ENCODE measurements at places on chromosomes 2 and 18.

- no peak for DNase-seq
These were observed 659 bp downstream of the FAM210A start for GRCh38 chr18:13725566-13726231.

DNA sequence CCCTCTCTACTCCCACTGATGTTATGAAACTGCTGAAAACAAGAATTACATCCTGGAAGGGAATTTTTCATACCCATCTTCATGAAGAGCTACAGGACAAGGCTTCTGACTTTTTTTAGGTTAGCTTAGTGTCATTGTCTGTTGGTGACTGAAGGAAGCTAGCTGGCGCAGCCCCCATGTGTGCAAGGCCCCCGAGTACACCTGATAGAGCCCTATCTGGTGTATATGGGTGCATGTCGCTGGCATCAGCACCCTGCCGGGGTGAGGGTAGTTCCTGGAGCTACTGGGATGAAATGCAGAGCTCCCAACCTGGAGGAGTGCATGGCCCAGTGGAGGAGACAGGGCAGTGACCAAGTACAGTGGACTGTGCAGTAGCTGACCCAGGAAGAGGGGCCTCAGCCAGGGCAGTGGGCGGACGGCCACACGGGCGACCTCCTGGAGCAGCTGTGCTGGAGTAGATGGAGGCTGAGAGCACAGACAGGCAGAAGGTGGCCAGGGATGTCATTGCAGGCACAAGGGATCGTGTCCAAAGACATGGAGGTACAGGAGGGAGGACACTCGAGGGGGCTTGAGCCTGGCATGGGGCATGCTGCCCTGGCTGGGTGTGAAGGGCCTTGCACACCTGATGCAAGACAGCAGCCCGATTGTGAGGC is 12.1 kb downstream of the IMPA2 start:
- no peak for DNase-seq

DNA sequence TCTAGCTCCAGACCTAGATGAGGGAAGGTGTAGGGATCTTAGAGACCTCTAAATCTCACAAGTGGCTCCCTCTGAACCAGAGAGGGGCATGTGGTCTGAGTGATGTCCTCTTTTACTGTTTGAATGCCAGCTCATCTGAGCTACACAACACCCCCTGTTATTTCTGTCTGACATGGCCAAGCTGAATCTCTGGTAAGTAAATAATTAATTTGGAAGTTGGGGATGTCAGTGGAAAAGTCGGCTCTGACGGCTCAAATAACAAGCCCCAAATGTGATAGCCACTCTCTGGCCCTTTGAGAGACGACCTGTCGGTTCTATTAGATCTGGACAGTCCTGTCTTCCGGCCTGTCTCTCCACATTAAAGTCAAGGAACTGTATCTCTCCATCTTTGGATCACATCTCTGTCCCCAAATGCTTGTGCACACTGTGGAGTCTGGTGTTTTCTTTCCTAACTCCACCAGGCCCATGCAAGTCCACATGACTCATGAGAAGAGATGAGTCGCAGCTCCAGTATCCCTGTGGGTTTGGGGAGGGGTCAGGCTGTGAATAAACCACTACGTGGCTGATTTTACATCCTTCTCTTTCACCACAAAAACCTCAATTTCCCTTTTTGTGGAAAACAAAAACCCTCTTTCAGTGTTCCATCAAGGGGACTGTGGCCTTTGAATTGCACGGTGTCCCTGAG is 52.5 kb downstream of the SETBP1 start:
- peak; percentile 37 for DNase-seq

DNA sequence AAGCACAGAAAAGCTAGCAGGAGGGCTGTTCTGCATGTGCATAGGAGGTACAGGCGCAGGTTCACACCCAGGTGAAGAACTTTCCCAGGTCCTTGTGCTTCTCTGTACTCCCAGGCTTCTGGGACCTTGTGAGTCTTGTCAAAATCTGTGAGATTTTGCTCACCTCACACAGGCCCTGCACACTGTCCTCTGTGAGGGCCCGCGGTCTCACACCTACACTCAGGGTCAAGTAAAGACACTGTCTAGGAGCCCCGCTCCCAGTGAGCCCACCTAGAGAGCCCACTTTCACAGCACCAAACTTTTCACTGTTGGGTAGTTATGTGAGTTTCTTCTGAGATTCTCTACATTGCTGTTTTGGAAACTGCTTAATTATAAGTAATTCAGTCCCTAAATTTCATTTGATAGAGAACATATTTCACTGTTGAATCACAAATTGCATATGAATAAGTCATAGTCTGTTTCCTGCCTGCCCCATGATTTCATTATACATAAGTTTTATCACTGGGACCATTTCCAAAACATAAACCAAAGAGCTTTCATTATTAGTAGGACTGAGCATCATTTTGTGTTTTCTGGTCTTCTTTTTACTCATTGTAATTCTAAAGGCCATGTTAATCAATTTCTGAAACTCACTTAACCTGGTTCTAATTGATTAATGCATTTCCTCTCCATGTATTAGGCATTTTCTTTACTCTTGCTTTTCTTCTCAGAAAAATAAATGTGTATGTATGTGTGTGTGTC is 234.2 kb upstream of the SPOPL start:
- DNase-seq: no peak

DNA sequence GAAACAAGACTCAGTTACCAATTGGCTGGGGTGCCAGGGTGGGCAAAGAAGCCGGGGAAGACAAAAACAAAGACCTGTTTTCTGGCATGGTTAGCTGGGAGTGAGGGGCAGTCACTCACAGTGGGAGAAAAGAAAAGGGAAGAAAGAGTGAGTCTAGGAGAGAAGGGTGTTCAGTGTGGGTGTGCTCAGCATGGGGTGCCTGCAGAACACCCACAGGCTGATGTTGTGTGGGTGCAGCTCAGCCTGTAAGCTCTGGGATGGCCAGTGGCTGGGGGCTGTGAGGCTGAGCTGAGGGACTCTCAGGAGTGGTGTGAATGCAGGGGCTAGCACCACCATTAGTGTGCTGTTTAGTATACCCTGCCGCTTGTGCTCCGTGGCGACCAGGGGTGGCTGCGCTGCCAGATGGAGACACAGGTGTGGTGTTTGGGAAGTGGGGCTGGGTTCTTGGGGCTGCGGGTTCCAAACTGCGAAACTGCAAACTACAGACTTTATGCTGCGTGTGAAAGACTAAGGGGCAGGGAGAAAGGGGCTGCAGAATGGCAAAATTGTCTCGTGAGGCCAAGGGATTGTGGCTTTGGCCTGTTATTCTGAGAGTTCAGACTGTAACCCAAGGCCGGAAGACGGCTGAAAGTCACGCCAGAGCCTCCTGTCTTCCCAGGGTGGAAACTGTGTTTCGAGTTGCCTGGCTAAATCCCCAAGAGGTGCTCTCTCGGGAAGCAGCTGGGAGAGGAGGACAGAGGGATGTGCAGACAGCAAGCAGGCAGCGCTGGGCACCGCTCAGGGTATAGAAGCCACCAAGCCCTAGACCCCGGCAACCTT is 156.3 kb downstream of the TTC32 start:
- no peak for DNase-seq

DNA sequence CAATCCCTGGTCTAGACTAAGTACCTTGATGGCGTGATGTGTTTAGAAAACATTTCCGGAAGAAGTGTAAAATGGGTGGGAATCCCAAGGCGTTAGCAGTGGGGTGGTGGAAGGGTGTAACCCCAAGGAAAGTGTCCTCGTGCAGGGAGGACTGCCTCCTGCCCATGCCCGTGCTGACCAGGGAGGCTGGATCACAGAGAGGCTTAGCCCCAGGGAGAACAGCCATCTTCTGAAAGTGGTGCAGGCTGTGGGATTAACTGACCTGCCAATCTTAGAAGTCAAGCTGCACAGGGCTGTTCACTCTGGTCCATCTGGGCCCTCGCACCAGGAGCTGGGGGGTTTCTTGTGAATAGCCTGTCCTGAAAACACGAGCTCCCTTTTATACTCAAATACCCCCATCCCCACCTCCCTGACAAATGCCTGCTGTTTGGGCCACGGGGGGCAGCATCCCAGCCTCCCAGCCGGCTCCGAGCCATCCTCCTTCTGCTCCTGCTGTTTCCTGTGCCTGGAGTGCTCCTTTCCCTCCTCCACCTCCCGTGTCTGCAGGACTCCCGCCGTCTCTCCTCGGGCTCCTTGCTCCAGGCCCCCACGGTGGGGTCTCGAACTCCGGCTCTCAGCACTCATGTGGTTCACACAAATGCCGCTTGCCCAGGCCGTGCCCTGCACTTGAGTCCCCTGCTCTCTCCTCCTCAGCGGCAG is 52.1 kb upstream of the PXDN start:
- DNase-seq: no peak

GRCh38 chr2:38268691-38269327 is 108.3 kb downstream of the ATL2 start:
- DNase-seq: no peak

DNA sequence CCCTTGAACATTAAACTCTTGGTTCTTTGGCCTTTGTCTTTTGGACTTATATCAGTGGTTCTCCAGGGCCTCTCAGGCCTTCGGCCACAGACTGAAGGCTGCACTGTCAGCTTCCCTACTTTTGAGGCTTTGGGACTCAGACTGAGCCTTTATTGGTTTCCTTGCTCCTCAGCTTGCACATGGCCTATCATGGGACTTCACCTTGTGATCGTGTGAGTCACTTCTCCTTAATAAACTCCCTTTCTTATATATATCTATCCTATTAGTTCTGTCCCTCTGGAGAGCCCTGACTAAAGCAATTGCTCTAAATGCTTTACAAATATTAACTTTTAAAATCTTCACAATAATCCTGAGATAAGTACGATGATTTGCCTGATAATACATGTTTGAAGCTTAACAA is 353.6 kb upstream of the TRIB2 start:
- DNase-seq: no peak

DNA sequence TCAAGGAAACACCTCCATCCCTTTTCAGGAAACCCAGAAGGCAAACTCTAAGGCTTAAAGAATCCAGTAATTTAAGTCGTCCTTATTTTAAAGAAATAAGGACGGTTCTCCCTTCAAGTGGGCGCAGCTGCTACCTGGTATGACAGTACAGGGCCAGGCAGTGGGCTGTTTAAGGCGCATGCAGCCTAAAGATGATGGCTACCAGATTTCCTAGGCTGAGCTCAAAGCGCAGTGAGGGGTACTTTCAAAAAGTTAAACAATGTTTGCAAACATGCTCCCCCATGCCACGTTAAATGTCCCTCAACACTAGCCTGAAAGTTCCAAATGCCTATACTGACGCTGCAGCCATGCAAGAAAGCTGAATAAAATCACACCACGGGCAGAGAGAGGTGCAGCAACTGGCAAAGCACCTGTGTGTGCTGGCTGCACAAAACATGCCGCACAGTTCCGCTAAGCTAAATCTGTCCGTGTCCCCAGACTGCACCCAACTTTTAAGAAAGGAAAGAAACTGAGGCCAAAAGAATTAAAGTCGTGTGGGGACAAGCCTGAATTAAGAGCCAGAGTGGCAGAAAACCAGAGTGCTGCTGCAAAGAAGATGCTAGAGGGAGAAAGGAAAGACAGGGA is 583 bp downstream of the HIBCH start:
- DNase-seq: no peak

- no peak for DNase-seq
These were observed 185.1 kb upstream of the LHCGR start for GRCh38 chr2:48940606-48941005.

- no peak for DNase-seq
These were observed 12.3 kb upstream of the ROCK2 start for GRCh38 chr2:11356764-11357163.

DNA sequence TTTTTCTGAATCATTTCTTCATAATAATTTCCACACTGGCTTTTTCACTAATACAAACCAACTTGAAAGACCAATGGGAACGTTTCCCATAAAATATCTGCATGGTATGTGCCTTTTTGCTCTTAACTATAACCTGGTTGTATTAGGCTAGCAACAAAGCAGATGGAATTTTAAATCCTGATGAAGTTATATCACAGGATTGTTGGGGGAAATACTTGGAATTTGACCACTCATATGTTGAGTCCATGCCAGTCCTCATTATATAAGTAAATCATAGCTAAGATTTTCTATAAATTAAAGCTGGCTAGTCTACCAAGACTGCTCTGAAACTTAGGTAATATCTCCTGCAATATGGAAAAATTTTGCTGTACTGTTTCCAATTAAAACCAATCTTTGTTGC is 99.5 kb downstream of the TANC1 start:
- DNase-seq: no peak

- no peak for DNase-seq
These were observed 66.7 kb downstream of the SPATS2L start for GRCh38 chr2:200373231-200373630.

GRCh38 chr2:110166266-110166665 is 38.5 kb downstream of the NPHP1 start:
- DNase-seq: no peak

DNA sequence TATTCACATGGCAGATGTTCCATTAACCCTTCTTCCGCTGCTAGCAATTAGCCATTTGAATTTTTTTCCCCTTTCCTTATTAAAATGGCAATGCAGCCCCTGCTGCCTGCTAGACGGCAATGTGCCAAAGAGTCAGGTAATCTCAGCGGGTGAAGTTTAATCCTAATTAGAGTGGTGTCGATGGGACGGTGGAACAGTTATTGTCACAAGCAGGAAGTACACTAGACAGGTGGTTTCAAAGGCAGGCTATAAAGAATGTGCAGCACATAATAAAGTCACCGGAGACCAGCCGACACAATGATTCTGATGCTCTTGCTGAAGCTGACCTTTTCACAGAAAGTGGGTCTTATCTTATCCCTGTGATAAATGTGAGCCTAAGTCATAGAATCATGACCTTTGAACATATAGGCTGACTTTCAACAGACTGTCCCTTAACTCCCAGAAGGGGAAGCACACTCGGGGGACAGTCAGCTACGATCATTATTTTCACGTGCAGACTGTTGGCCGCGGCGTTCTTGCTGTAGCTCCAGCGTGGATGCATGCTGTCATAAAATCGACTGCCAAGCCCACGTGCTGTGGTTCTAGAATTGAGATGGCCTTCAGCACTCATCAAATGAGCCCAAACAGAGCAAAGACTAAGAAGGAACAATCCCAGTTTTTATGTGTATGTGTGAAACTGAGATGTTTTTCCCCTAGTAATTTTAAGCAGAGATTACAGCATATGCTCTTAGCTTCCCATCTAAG is 926.2 kb upstream of the SOX11 start:
- DNase-seq: no peak

DNA sequence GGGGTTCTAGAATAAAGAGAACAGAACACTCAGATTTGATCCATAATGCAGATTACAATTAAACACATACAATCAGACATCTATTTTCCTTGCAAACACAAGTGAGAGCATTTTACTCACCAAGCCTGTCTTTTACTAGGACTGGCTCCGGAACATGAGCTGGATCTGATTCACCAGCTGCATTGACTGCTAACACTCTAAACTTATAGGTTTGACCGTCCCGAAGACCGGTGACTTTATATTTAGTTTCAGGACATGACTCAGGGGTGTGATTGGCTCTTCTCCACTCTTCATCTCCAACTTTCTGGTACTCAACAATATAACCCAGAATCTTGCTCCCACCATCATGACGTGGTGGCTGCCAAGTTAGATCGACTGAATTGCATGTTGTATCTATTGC is 112.4 kb downstream of the PLEKHA3 start:
- DNase-seq: no peak

GRCh38 chr2:112050316-112050715 is 4.8 kb upstream of the TMEM87B start:
- DNase-seq: no peak
